ENCODE measurements at places on chromosomes 3 and 15.

DNA sequence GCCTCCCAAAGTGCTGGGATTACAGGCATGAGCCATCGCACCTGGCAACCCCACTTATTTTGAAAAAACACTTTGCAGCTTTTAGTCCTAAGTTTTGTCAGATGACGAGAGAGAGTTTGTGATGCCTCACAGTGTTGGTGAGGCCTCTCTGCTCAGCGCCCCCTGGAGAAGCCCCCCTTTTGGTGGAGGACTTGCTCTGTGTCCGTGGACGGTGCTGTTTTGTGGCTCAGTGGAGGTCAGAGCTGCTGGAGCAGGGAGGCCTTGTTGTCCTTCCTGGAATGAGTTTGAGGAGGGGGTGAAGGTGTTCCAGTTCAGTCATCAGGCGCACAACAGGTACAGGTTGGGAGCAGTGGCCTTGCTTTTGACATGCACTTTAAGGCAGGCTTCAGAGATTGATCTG, 58.0 kb downstream of the PGPEP1L start:
- DNase-seq: no peak

GRCh38 chr15:82081914-82082762, 36.3 kb upstream of the MEX3B start:
- no peak for DNase-seq

DNA sequence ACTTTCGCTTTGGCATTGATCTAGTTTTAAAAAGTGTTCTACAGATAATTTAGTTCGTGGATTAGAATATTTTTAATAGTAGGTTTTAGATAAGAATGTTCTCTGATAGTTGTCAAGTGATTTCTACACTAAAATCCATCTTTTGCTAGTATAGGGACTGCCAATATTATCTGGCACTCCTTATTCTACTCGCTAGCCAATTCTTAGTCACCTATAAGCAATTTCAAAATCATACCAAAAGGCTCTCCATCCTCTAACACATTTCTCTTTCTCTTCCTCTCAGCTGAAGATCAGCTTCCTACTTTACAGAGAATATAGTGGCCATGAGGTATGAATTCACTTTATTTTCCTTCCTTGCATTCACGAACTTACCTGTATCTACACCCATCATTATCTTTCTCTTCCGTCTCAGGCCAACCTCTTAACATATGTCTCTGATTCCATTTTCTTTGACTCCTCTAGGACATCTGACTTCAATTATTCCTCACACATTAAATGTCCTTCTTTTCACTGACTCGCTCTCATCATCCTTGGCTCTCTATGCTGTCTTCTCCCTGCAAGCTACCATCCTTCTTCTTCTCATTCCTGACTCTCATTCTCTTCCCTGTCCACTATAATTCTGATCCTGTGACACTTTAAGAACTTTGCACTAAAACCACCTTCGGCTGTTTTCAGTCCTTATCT, 35.5 kb downstream of the C3orf80 start:
- DNase-seq: no peak

DNA sequence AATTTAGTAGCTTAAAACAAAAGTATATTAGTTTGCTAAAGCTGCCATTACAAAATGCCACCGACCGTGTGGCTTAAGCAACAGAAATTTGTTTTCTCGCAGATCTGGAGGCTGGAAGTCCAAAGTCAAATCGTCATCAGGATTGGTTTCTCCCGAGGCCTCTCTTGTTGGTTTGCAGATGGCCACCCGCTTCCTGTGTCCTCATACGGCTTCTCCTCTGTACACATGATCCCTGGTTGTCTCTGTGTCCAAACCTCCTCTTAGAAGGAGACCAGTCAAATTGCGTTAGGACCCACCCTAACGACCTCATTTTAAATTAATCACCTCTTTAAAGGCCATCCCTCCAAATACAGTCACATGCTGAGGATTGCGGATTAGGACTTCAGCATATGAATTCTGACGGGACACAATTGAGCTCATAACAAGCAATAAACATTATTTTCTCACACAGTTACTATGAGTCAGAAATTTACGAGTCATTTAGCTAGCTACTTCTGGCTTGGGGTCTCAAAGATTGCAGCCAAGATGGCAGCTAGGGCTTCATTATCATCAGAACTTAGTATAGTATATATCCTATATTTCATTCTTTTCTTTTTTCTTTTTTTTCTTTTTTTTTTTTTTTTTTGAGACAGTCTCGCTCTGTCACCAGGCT, 58.4 kb downstream of the RPL39L start:
- DNase-seq: no peak

GRCh38 chr3:27723001-27723445, 900 bp upstream of the EOMES start:
- DNase-seq: no peak

DNA sequence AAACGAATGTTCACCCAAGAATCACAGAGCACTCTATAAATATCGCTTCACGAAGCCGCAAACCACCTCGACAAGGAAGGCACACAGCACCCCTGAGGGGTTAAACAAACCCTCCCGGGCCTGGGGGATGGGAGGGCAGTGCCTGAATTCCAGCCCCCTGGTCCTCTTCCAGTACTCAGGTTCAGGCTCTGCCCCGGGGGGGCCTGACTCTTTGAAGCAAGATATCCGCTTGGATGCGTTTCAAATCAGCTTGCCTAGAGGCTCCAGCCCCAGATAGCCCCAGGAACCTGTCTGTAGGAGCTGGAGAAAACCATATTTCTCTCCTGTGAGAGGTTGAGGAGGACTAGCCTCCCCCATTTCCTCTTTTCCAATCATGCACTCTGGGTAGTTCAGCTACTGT, 194.7 kb downstream of the WNT5A start:
- DNase-seq: no peak

DNA sequence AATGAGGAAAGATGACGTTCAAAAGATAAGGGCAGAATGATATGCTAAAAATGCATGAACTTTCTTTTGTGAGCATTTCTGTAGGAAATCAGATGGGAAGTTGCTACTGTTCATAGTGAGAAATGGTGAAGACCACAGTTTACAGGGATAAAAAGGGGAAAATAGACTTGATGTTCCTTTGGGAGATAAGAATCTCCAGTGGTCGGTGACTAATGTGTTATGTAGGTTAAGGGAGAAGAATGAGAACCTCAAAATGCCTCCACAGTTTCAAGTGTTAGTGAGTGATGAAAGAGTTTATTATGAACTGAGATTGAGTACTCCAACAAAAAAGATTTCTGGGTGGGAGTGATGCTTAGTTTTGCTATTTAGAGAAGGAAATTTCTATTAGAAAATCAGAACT, 247.2 kb downstream of the LSAMP start:
- no peak for DNase-seq

GRCh38 chr3:82293867-82294266, 532.4 kb upstream of the GBE1 start:
- no peak for DNase-seq

GRCh38 chr3:108416111-108416869, 94.1 kb downstream of the MYH15 start:
- DNase-seq: no peak

DNA sequence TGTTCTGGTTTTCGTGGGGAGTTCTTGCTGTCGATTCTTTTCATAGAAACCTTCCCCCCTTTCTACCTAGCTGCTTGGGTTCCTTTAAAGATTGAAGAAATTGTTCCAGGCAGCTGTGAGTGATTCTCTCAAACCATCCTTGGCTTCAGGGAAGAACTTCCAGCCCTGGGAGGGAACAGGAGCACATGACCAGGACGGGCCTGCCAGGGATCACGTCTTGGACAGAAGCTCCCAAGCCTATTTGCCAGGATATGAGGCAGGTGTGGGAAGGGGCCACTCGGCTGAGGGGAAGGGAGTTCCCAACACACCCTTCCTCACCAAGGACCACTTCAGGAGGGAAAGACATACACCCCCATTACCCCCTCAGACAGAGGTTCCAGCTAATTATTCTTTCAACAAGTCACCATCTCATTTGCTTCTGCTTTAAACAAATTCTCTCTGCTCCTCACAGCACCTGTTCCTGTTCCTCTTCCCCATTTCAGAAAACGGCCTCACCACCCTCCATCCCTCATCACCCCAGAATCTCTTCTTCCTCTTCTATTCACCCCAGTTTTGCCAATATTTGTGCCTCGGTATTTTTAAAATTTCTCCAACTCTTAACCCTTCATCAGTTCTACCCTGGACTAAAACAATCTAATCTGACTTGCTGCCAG, 62.5 kb downstream of the WHAMM start:
- DNase-seq: no peak

- no peak for DNase-seq
Observed at GRCh38 chr15:27549746-27550145, 549.4 kb downstream of the OCA2 start.

- DNase-seq: no peak
Observed at GRCh38 chr3:131526801-131527347, 24.1 kb upstream of the MRPL3 start.

DNA sequence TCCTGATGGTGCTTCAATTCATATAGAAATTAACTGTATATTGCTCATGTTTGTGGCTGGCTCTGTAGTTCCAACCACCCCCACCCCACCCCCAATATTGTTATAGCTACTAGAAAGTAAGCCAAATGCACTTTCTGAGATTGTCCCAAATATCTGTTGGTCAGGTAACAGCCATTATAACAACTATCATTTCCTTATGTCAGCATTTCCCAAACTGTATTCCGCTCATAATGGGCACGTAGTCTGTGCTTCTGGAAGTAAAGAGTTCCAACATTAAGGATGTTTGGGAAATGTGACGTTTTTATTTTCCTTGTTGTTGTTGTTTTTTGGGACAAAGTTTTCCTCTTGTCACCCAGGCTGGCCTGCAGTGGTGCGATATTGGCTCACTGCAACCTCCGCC, 12.2 kb upstream of the TBL1XR1 start:
- DNase-seq: no peak

- no peak for DNase-seq
Observed at GRCh38 chr3:103918336-103918735, 1448.4 kb upstream of the ALCAM start.

GRCh38 chr3:37779289-37780152, 82.2 kb upstream of the CTDSPL start:
- no peak for DNase-seq

- no peak for DNase-seq
Observed at GRCh38 chr15:57731530-57732103, 25.1 kb downstream of the POLR2M start.

DNA sequence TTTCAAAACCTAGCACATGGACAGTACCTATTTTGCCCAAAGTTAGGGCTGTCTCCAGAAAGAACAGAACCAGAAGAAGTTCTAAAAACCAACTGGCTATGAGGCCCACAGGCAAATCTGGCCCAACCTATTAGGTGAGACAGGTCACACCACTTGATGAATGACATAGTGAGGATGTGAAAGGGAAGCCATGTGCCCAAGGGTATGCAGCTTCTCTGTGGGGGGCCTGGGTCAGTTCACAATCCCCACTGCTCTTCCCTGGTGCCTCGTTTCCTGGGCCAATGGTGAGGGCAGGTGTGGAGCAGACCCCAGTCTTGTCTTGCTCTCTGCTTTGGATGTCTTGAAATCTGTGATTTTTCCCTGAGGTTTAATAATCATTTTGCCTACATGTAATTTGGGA, 8.9 kb downstream of the INSYN1 start:
- no peak for DNase-seq

DNA sequence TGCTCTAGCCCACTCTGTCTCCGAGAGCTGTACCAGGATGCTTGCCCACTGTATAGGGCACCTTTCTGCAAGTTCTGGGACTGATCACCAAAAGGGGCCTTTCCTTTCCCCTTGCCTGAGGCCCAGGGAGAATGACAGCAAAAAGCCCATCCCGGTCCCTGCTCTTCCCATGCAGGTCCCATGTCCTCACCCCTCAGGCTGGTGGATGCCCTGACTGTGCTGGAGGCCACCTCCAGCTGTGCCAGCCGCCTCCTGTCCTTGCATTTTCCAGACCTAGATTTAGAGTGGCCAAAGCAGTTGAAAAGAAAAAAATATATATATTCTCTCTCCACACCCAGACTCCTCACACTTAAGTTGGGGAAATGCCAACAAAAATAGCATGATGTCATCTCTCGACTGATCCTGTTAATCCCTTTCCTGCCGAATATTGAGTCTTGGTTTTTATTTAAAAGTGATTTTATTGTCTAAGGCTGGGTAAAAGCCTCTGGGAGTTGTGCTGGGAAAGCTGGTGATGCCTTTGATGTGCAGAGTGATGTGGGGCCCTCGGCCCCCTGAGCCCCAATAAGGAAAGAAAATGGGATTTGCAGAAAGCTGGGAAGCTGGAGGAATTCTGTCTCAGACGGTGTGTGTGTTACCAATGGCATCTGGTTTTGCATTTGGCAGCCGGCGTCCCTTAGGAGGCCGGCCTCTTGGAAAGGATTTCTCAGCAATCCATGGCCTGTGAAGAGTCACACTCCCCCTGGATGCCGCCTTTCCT, 29.3 kb upstream of the TPM1 start:
- DNase-seq: no peak

DNA sequence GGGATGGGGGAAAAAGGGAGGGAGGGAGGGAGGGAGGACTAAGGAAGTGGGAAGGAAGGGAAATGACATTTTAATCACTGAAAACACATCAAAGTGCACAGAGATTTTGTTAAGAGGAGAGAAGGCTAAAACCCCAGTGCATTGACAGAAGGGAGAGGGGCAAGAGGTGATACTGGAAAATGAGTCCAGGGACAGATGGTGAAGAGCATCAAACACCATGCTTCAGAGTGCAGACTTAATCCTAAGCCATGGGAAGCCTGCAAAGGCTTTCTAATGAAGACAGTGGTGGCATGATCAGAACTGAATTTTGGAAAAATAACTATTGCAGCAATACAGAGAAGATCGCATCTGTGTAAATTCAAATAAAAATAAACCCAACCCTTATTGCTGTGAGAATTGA, 41.8 kb downstream of the HGD start:
- DNase-seq: no peak

DNA sequence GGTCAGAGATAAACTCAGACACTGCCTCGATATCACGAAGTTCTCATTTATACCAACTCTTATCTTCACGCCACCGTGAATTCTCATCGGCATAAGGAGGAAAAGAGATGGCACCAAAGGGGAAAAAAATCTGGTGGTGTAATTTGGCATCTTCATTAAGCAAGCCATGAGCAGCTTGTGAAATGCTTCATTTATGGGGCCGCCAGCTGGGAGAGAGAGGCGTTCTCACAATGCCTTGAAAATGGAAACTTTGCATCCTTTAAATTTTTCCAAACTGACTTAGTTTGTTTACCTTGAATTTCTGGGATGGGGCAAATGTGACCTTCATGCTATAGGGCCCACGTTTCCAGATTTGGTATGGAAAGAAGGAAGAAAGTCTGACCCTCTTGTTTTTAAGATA, 242.5 kb upstream of the ST8SIA2 start:
- no peak for DNase-seq

DNA sequence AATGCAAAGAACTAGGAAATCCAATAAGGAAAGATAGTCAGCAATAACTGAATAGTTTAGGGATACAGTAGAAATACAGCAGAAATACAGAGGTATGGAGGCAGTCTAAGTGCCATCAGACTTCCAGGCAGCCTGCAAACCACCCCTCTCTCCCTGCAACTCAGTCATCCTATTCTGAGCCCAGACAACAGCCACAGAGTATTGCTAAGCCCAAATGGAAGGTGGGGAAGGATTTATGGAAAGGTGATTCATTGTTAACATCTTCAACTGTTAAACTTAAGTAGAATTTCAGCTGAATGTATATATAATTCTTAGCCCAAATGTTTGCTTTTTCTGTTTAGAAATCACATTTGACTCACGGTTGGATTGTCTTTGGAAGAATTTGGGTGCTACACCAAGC, 300.4 kb downstream of the RBMS3 start:
- DNase-seq: no peak
